ENCODE measurements at places on chromosomes 12 and 14.

DNA sequence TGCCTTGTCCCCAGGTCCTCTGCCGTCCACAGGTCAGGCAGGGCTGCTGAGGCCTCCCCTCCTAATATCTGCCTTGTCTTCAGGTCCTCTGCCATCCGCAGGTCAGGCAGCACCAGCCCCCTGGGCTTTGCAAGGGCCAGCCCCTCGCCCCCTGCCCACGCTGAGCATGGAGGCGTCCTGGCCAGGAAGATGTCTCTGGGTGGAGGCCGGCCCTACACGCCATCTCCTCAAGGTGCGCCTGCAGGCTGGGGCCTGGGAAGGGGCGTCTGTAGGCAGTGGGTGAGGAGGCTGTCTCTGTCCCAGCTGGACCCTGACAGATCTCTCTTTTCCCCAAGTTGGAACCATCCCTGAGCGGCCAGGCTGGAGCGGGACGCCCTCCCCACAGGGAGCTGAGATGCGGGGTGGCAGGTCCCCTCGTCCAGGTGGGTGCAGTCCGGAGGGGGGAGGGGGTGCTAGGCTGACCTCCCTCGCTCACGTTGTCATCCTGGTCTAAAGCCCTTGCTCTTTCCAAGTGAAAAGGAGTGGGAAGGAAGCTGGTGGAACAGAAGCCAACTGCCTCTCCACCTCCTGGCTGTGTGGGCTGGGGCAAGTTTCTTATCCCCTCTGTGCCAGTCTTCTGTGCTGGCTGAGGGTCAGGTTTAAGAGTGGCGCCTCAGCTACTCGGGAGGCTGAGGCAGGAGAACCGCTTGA, 13.9 kb upstream of the PUS1 start:
- no peak for DNase-seq

DNA sequence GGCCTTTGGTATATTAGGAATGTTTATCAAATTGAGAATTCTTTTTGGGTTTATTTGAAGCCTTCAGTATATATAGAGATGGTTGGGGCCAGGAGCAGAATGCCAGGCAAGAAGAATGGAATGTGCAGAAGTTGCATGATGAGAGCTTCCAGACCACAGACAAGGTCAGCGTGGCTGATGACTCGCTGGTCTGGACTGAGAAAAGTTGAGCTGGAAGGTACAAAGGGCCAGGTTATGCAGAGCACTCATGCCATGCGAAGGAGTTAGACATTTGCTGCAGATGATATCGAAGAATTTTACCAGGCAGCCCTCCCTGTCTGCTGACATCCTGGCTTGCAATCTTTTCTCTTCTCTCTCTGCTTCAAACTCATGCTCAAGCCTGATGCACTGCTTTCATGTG, 196.2 kb upstream of the ARHGAP5 start:
- no peak for DNase-seq

- no peak for DNase-seq
These were observed 5.2 kb downstream of the P2RX4 start for GRCh38 chr12:121214855-121215745.

DNA sequence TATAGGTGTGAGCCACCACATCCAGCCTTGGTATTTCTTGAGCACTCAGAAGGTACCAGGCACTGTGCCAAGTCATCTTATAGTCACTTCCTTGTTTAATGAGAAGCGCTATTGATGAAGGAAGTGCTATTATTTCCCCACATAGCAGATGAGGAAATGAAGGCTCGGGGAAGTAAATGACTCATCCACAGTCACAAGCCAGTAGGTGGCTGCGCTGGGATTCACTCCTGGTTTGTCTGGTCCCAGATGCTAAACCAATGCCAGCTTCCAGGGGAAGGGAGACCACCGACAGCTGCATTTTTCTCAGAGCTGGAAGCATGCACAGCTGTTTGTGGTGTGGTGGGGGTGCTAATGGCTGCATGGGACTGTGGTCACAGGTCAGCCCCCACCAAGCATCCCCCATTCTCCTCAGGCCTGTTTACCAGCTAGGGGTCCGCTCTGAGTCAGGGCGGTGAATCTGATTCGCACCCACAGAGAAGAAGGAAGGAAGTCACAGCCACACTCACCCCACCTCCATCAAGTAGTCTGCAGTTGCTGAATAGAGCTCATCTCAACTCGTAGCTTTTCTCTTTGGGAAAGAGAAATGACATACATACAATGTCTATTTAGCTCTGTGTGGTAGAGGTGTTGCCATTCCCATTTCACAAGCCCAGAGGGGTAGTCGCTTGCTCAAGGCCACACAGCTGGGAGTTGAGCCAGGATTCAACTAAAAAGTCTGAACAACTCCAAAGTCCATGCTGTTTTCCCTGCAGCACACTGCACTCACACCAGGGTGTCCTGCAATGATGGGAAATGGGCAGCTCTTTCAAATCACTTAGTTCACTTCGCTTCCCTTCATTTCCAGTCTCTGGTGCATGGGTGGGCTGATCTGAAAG, 6.3 kb upstream of the LTBP2 start:
- DNase-seq = peak; percentile 35

DNA sequence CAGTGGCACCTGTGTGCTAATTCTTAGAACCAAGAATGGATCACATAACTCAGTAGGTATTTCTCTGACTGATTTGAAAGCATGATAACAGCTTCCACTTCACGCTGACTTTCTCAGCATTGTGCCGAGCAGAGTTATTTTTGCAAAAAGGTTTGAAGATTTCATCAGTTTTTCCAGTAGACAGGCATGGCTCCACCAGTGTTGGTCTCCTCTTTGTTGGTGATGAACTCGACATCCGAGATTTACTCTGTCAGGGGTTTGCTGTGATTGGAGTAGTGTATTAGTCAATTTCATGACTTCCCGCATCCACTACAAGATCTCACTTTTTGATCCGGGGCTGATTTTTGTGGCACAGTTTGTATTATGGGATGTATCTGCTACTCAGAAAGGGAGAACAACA, 85.3 kb downstream of the PRKCH start:
- no peak for DNase-seq

DNA sequence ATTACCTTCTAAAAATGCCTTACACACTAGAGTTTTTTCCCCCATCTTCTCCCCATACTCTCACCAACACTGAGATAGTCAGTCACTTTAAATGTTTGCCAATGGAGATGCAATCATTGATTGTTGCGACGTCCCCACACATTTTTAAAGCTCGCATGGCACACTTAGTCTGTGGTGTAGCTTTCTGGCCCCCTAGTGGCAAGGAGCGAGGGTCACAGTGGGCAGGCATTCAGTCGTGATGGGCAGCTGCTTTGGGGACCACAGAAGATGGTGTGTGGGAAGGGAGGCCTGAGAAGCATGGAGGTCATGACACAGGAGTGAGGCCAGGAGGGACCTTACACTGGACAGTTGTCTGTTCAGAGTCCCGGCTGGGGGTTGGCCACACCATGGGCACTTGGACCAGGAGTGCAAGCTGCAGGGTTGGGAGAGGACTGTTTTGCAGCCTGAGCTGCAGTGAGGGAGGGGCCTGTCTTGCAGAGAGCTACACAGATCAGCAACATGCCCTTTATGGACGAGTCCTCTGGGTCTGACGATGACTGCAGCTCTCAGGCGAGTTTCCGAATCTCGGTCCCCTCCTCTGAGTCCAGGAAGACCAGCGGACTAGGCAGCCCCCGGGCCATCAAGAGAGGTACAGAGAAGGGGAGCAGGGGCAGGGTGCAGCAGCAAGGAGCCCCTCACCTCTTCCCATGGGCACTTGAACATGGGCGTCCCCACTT, 28.6 kb downstream of the PIGH start:
- DNase-seq = peak; percentile 37

- DNase-seq = no peak
These were observed 393.6 kb downstream of the DPF3 start for GRCh38 chr14:72500234-72500838.

GRCh38 chr12:12427568-12427967, 70.7 kb downstream of the BORCS5 start:
- no peak for DNase-seq

GRCh38 chr12:127650626-127651025, 616.3 kb upstream of the TMEM132C start:
- DNase-seq = no peak

GRCh38 chr14:91383439-91383838, 34.2 kb downstream of the CCDC88C start:
- DNase-seq = no peak

GRCh38 chr14:81474685-81475324, 58.8 kb downstream of the SEL1L start:
- no peak for DNase-seq

DNA sequence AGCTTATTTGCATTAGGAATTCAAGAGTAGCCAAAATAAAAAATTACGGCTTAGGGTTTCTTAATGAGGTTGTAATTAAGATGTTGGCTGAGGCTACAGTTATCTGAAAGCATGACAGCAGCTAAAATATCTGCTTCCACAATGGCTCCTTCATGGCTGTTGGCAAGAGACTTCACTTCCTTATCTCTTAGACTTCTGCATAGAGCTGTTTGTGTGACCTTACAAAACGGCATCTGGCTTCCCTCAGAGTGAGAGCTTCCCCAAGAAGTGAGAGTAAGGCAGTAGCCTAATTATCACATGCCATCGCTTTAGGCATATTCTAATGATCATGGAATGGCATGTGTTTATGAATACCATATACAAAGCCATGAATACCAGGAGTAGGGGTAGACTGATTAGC, 57.6 kb downstream of the CCDC59 start:
- DNase-seq = no peak

- no peak for DNase-seq
These were observed 17.5 kb downstream of the TMEM106C start for GRCh38 chr12:47980779-47981495.

DNA sequence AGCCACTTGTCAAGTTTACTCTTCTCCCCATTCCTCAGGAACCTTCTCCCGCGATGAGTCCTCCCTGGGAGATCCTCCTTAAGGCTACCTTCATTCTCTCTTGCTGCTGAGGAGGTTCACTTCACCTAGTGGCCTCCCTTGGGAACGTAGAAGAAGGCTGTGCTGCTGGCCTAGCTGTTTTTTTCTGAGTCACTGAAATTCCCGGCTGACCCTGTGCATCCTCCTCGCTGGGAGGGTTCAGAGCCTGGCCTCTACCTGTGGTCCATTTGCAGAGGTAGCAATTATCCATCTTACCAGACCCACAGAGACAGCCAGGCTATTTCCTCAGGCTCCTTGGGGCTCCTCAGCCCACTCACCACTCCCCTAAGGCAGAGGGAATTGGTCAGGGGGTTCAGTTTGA, 4.6 kb downstream of the KRT82 start:
- no peak for DNase-seq

- peak; percentile 47 for DNase-seq
These were observed 214.8 kb downstream of the CHST11 start for GRCh38 chr12:104671409-104672095.

DNA sequence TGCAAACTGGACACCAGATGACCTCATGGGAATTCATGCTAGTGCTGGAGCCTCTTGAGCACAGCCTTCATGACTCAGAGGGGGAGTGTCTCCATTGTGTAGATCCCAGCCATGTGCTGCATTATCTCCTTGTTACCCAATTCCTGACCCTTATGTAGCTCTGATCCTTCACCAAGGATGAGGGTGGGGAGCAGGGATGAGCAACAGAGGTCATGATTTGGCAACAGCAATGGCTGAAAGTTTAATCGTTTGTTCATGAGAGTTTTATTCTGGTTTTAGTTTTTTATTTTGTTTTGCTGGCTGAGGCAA, 9.5 kb upstream of the BDKRB1 start:
- no peak for DNase-seq

- no peak for DNase-seq
These were observed 7.1 kb upstream of the KRT5 start for GRCh38 chr12:52527121-52527800.

- DNase-seq = no peak
These were observed 914 bp upstream of the PACS2 start for GRCh38 chr14:105313381-105314286.

DNA sequence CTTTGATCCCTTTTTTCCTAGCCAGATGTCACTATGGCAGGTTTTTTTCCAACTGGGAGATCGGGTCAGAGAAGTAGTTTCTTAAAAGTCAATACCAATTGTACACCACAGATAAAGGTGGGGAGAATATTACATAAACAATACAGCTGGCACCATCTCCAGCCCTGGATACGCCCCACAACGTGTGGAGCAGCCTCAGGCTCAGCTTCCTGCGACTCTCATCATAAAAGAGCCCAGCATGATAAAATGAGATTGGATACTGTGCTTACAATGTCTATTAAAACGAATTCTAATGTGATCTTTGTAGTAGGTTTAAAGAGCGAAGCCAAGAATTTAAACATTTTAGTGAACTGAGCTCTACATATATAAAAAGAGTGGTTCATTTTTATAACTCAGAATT, 21.5 kb downstream of the EFCAB11 start:
- no peak for DNase-seq

GRCh38 chr12:101671157-101671791, 26.2 kb upstream of the CHPT1 start:
- DNase-seq = no peak

DNA sequence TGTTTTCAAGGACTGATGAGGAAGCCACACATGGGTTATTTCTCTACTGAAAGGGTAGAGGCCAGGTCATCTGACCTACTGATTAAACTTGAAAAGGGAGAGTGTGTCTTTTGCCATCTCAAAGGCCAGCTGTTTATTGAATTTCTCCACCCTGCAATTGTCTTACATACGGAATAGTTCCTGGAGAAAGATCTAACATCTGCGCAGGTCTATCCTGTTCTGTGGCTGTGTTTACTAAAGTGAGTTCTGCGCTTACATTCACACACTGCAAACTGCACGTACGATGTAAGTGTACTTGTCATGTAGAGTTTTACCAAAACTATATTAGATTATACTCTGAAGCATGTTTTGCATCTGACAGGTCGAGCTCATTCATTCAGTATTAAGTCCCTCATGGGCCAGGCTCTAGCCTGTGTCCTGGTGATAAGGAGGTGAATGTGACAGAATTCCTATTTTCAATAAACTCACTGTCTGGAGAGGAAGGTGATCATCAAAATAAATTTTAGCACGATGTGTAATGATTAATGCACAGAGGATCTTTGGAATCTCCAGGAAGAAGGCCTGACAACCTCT, 96.6 kb downstream of the PRKCH start:
- no peak for DNase-seq

- DNase-seq = no peak
These were observed 407.3 kb upstream of the FLRT2 start for GRCh38 chr14:85122690-85123089.

GRCh38 chr12:49811961-49812401, 16.2 kb downstream of the NCKAP5L start:
- no peak for DNase-seq

- no peak for DNase-seq
These were observed 35.7 kb downstream of the FOXN4 start for GRCh38 chr12:109273354-109273753.

- no peak for DNase-seq
These were observed 43.8 kb downstream of the SENP1 start for GRCh38 chr12:48061938-48062719.

- peak; percentile 71 for DNase-seq
These were observed at the start of gene TXNRD1 for GRCh38 chr12:104215638-104216297. Gene TXNRD1 (plus strand): TSS chr12:104215779. CDS start chr12:104215803, 24 bp downstream.

All from stimulated activated CD8-positive, alpha-beta memory T cell treated with anti-CD3 and anti-CD28 coated beads, Interleukin-7, amount 100 ng/mL, for 1 hour (primary cell).